ENCODE measurements at places on chromosomes 5 and 9.

- DNase-seq = no peak
Observed at GRCh38 chr5:36584009-36584875, 22.2 kb upstream of the SLC1A3 start.

GRCh38 chr5:850511-851006 is at the start of gene ZDHHC11:
TSS of gene ZDHHC11 (minus strand) at chr5:850986. CDS start at chr5:850602, 384 bp downstream.
- DNase-seq = no peak

- no peak for DNase-seq
Observed at GRCh38 chr5:99945478-99946442, 589.4 kb upstream of the FAM174A start.

- peak; percentile 23 for DNase-seq
Observed at GRCh38 chr9:20315677-20316076, 306.6 kb downstream of the MLLT3 start.

- DNase-seq = no peak
Observed at GRCh38 chr9:137278061-137278701, 655 bp downstream of the TOR4A start.

- no peak for DNase-seq
Observed at GRCh38 chr5:39257554-39257953, 38.2 kb upstream of the FYB1 start.

GRCh38 chr5:153613144-153613543 is 122.7 kb downstream of the GRIA1 start:
- no peak for DNase-seq

DNA sequence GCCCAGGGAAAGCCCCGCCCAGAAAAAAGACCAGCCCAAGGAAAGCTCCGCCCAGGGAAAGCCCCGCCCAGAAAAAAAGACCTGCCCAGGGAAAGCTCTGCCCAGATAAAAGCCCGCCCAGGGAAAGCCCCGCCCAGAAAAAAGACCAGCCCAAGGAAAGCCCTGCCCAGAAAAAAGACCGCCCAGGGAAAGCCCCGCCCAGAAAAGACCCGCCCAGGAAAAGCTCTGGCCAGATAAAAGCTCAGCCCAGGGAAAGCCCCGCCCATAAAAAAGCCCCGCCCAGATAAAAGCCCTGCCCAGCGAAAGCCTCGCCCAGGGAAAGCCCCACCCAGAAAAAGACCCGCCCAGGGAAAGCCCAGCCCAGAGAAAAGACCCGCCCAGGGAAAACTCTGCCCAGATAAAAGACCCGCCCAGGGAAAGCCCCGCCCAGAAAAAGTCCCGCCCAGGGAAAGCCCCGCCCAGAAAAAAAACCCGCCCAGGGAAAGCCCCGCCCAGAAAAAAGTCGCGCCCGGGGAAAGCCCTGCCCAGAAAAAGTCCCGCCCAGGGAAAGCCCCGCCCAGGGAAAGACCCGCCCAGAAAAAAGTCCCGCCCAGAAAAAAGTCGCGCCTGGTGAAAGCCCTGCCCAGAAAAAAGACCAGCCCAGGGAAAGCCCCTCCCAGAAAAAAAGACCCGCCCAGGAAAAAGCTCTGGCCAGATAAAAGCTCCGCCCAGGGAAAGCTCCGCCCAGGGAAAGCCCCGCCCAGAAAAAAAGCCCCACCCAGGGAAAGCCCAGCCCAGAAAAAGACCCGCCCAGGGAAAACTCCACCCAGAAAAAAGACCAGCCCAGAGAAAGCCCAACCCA is 11.9 kb downstream of the GRIN1 start:
- no peak for DNase-seq

GRCh38 chr9:36218411-36218901 is 27.7 kb downstream of the CLTA start:
- no peak for DNase-seq

All from AG09319 (cell line).